ENCODE measurements at places on chromosomes 5 and 9. TPM values are rescaled to one million over a fixed set of nuclear protein-coding genes. Genes with fewer than 3 reads are reported as not detected.

ARL14EPL gene
- total RNA-seq, result not detected

DNA sequence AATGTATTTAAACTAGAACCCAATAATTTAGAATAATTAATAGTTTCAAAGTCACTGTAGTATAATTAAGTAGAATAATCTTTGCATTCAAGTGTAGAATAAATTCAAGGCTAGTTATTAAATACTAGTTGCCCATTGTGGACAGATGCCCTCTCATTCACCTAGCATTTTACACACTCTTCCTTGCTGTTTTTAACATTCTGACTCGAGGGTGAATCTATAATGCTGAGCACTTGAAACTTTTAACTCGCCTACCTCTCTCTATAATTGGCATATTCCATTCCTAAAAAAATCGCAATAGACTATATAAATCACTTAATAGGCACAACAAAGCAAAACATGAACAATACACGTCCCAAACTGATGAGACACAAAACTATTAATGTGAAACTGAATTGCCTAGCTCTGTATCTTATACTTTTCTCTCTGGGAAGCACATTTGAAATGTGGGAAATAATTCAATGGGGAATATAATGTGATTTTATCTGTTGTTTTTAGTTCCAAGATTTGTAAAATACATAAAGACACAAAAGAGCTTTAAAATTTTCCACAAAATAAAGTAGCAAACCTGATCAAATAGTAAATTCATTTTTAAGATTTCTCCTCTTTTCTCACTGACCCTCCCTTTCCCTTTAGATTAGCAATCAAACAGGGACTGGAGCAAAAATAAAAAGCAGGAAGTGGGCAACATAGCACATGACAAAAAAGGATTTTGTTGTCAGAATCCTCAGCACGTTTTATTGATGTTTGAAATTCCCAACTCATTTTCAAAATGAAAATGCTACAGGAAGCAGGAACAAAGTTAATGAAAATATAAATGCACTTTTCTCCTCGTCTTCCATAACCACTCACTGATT, 295.6 kb downstream of the PDE4D start:
- no peaks in the 10 kb centered on the region for H3K4me1 ChIP-seq
- peaks cover 10% of the 10 kb centered on the region for H3K27me3 ChIP-seq
- H3K27ac ChIP-seq, result no peak overlapping the region
- no peak overlapping the region for H3K4me3 ChIP-seq
- no peak for DNase-seq

GRCh38 chr9:114830546-114830945, 24.7 kb upstream of the TNFSF15 start:
- no peak overlapping the region for H3K4me3 ChIP-seq
- no peaks in the 10 kb centered on the region for H3K27me3 ChIP-seq
- no peak for DNase-seq
- H3K27ac ChIP-seq, result no peak overlapping the region
- peaks cover 16% of the 10 kb centered on the region for H3K4me1 ChIP-seq
- no peaks in the 10 kb centered on the region for H3K36me3 ChIP-seq

LRRC14B gene
- total RNA-seq, result not detected

- peaks cover 7% of the 10 kb centered on the region for H3K4me1 ChIP-seq
- H3K36me3 ChIP-seq, result no peaks in the 10 kb centered on the region
- no peaks in the 10 kb centered on the region for H3K27me3 ChIP-seq
- H3K27ac ChIP-seq, result no peak overlapping the region
- no peak for DNase-seq
These were observed 94.3 kb upstream of the ARRDC3 start for GRCh38 chr5:91477408-91477807.

F2RL2 gene
- not detected for total RNA-seq

SH2D3C gene
- 27.2 TPM for total RNA-seq

COL27A1 gene
- total RNA-seq, result 10.6 TPM

- DNase-seq, result no peak
- no peak overlapping the region for H3K27ac ChIP-seq
- H3K36me3 ChIP-seq, result no peaks in the 10 kb centered on the region
- no peak overlapping the region for H3K4me3 ChIP-seq
- H3K4me1 ChIP-seq, result no peaks in the 10 kb centered on the region
- H3K27me3 ChIP-seq, result peaks cover 5% of the 10 kb centered on the region
These were observed 70.6 kb downstream of the DPYSL3 start for GRCh38 chr5:147439254-147439653.

TMEM167A gene
- 64.4 TPM for total RNA-seq

CNTFR gene
- total RNA-seq, result not detected

SCGB3A2 gene
- total RNA-seq, result not detected

DNA sequence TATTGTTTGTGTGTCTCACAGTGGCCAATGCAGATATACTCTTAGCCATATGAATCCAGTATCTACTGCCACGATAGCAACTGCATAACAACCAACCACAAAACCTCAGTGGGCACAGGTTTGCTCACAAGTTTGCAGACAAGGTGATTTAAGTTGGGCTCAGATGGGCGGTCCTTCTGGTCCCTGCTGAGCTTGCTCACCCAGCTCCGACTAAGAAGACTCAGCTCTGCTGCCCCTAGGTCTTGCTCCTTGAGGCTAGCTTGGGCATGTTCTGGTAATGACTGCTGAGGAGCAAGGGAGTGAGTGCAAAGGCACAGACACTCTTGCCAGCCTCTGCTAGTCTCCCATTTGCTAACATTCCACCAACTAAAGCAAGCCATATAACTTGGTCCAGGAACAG, 52.6 kb downstream of the MTX3 start:
- no peak overlapping the region for H3K27ac ChIP-seq
- DNase-seq, result no peak
- no peaks in the 10 kb centered on the region for H3K27me3 ChIP-seq
- no peak overlapping the region for H3K4me3 ChIP-seq

SEMA5A gene
- not detected for total RNA-seq

GRCh38 chr5:85648495-85648894, 969.2 kb upstream of the COX7C start:
- H3K4me1 ChIP-seq, result no peaks in the 10 kb centered on the region
- no peaks in the 10 kb centered on the region for H3K27me3 ChIP-seq
- no peaks in the 10 kb centered on the region for H3K36me3 ChIP-seq
- H3K27ac ChIP-seq, result no peak overlapping the region
- H3K4me3 ChIP-seq, result no peak overlapping the region
- no peak for DNase-seq

NOXA1 gene
- 1.2 TPM for total RNA-seq

DNA sequence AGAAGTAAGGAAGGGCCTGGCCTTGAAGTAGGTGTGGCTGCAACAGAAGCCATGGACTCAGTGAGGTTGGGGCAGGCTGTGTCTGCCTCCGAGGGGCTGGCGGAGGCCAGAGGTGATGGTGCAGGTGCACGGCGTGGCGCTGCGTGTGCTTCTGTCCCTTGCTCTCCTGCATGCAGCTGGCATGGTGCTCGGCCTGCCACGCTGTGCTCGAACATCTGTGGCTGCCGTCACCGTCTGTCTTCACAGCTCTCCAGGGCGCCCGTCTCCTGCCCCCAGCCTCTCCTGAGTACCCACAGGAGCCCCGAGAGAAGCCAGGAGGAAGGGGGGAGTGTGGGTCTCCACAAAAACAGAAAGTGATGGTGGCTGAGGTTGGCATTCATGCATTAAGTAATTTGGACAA, 193.7 kb downstream of the CACNA1B start:
- H3K4me3 ChIP-seq, result no peak overlapping the region
- peaks cover 2% of the 10 kb centered on the region for H3K27me3 ChIP-seq
- DNase-seq, result no peak
- no peaks in the 10 kb centered on the region for H3K36me3 ChIP-seq
- H3K27ac ChIP-seq, result no peak overlapping the region
- H3K4me1 ChIP-seq, result no peaks in the 10 kb centered on the region

ARHGEF37 gene
- total RNA-seq, result 2.0 TPM

- H3K36me3 ChIP-seq, result no peaks in the 10 kb centered on the region
- peaks cover 4% of the 10 kb centered on the region for H3K27me3 ChIP-seq
- H3K27ac ChIP-seq, result no peak overlapping the region
- H3K4me3 ChIP-seq, result no peak overlapping the region
- H3K4me1 ChIP-seq, result no peaks in the 10 kb centered on the region
- no peak for DNase-seq
These were observed 246.4 kb downstream of the PSAT1 start for GRCh38 chr9:78543353-78543752.

- no peaks in the 10 kb centered on the region for H3K36me3 ChIP-seq
- DNase-seq, result peak; percentile 5
- no peak overlapping the region for H3K4me3 ChIP-seq
- H3K27me3 ChIP-seq, result peaks cover 32% of the 10 kb centered on the region
- no peaks in the 10 kb centered on the region for H3K4me1 ChIP-seq
These were observed 207.2 kb downstream of the ENC1 start for GRCh38 chr5:74433255-74433895.

LCN1 gene
- total RNA-seq, result 0.29 TPM

DNA sequence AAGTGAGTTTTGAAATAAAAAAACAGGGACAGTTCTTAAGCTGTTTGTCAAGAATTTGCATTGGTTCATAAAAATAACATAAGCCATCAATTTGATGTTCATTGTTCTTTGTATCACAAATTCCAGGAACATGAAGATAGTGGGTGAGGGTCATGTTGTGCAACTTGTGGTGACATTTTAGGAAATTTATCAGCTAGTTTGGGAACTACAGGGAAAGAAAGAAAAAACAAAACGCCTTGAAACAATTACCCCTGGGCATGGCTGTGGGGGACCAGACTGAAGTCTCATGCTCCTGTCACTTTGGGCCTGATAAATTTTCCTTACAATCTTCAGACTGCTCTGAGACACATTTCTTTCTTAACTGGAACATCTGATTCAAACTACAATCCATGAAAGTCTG, 207.1 kb upstream of the CLINT1 start:
- H3K27me3 ChIP-seq, result peaks cover 2% of the 10 kb centered on the region
- DNase-seq, result no peak
- no peak overlapping the region for H3K4me3 ChIP-seq

- no peak overlapping the region for H3K27ac ChIP-seq
- no peak for DNase-seq
- H3K4me3 ChIP-seq, result no peak overlapping the region
- H3K27me3 ChIP-seq, result no peaks in the 10 kb centered on the region
- no peaks in the 10 kb centered on the region for H3K4me1 ChIP-seq
These were observed 156.6 kb upstream of the SLC12A2 start for GRCh38 chr5:127926974-127927373.

GRCh38 chr9:78502566-78502965, 205.6 kb downstream of the PSAT1 start:
- H3K36me3 ChIP-seq, result no peaks in the 10 kb centered on the region
- H3K4me1 ChIP-seq, result no peaks in the 10 kb centered on the region
- H3K4me3 ChIP-seq, result no peak overlapping the region
- no peak for DNase-seq
- H3K27ac ChIP-seq, result no peak overlapping the region

CSF1R gene
- total RNA-seq, result 1.8 TPM

SVEP1 gene
- not detected for total RNA-seq

GRCh38 chr5:153779836-153780235, 258.9 kb downstream of the FAM114A2 start:
- H3K4me3 ChIP-seq, result no peak overlapping the region
- DNase-seq, result no peak
- peaks cover 3% of the 10 kb centered on the region for H3K27me3 ChIP-seq
- no peak overlapping the region for H3K27ac ChIP-seq

- DNase-seq, result peak; percentile 25
- H3K27ac ChIP-seq, result no peak overlapping the region
- no peaks in the 10 kb centered on the region for H3K4me1 ChIP-seq
- no peaks in the 10 kb centered on the region for H3K36me3 ChIP-seq
- peaks cover 39% of the 10 kb centered on the region for H3K27me3 ChIP-seq
These were observed 29.8 kb upstream of the ALDOB start for GRCh38 chr9:101465326-101465915.

- no peaks in the 10 kb centered on the region for H3K36me3 ChIP-seq
- H3K4me1 ChIP-seq, result no peaks in the 10 kb centered on the region
- no peak overlapping the region for H3K4me3 ChIP-seq
These were observed 145.1 kb upstream of the ACTBL2 start for GRCh38 chr5:57627661-57628060.

GPR151 gene
- not detected for total RNA-seq

DNA sequence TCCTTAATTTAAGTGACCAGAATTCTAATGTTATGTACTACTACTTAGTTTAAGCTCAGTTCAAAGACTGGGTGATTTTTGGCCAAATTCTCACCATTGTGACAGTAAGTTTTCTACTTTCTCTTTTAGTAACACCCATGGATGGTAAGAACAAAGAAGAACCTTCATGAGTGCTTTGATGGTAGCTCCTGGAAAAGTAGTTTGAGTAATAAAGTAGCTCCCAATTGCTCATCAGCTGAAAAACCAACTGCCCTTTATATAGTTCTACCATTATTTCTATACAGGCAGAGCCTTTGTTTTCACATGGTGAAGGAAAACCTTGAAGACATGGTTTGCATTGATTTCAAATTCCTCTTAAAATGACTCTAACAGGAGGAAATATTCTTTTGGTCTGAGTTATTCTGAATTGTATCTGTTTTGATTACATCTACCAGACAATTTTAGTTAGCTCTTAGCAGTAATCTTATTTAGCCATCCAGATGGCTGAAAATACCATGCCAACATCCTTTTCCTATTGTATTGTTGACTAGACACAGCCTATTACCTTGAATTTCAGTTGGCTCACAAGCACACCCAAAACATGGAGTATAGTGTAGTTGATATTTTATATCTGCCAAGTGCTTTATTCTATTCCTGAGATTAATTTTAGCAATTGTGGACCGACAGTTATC, 23.7 kb upstream of the STARD4 start:
- no peaks in the 10 kb centered on the region for H3K36me3 ChIP-seq
- peaks cover 11% of the 10 kb centered on the region for H3K27me3 ChIP-seq
- no peak for DNase-seq
- no peak overlapping the region for H3K27ac ChIP-seq

Data from activated naive CD4-positive, alpha-beta T cell treated with anti-CD3 and anti-CD28 coated beads for 36 hours (primary cell).